ENCODE measurements at places on chromosomes 4 and X.

DNA sequence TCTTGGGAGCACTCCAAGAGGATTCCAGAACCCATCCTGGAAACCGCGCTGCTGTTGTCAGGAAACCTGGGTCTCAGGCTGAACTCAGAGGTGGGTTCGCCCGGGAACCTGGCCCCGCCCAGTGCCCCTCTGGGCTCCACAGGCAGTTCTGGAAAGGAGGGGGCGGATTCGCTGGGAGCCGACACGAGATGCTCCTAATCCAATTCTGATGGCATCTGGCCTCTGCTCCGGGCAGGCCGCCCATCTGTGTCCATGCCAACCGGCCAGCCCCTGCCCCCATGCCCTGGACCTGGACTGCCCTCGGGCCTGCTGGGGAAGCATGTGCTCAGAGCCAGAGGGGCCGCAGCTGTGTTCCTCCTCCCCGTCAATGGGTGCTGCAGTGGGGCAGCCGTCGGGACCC, 21.0 kb downstream of the ATP2B3 start:
- no peak for DNase-seq

DNA sequence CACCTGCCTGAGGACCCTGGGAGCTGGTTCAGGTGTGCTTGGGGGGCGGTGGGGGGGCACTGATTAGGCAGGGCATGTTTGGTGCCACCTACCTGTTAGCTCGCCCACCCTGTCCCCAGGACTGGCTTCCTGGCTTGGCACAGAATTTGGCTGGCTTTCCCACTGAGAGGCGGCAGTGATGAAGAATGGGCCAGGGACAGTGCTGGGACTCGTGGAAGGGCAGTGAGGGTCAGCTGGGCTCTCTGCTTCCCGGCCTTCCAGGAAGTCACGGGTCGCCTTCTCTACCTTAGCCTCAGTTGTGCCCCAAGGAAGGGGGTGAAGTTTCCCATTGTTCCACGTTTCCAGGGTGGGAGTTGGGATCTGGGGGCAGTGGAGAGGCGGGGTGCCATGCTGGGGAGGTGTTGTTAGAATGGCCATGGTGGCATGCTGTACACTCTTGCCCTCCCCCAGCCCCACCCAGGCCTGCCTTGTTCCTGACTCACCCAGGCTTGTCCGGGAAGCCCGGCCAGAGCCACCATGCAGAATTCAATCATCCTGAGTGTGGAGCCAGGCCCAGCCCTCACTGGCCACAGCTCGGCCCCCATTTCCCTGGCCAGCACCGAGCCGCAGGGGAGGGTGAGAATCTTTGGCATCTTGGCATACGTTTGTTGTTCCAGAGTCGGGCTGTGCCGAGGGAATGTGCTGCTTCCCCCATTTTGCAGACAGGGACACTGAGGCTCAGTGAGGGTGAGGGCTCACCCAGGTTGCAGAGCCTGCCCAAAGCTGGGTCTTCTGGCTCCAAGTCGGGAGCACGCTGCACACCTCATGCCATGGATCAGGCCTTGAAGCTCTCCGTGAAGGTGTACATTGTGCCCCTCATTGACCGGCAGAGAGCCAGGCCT, 21.9 kb upstream of the GPR78 start:
- no peak for DNase-seq

DNA sequence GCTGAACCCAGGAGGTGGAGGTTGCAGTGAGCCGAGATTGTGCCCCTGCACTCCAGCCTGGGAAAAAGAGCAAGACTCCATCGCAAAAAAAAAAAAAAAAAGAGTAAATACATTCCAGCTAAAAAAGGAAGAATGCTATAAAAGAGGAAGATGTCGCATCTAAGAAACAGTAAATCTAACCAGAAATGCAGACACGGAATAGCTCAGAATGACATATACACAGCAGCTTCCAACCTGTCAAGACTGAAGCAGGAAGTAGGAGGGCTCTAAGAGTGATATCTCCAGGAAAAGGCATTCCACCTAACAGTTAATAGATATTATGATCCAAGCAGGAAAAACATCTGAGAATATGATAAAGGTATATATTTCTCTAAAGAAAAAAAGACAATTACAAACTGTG, 16.0 kb downstream of the CLOCK start:
- DNase-seq = no peak

DNA sequence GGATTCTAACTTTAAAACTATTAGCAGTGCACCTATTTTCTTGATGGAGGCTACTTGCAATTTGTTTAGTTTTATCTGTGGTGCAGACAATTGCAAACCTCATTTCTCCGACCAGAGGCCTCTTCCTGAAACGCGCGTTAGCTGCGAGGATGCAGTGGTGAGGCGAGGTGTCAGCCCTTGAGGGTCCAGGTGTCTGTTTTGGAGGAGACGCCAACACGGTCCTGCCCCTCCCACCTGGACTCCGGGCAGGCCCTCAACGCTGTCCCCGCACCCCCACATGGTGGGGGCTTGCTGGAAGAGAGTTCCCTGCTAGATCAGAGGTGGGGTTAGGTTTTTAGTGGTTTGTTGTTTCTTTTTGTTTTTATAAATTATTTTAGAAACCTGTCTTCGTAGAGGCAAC, 34.4 kb downstream of the PCGF3 start:
- DNase-seq = no peak

DNA sequence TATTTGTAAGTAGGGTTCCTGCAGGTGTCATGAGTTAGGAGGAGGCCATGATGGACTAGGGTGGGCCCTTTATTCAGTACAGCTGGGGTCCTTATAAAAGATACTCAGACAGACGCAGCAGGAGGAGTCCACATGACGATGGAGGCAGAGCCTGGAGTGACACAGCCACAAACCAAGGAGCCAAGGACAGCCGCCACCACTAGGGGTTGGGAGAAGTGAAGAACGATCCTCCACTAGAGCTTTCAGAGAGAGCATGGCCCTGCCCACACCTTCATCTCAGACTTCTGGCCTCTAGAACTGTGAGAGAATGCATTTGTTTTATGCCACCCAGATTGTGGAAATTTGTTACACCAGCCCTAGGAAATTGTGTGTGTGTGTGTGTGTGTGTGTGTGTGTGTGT, 31.1 kb downstream of the JAKMIP1 start:
- DNase-seq = no peak

DNA sequence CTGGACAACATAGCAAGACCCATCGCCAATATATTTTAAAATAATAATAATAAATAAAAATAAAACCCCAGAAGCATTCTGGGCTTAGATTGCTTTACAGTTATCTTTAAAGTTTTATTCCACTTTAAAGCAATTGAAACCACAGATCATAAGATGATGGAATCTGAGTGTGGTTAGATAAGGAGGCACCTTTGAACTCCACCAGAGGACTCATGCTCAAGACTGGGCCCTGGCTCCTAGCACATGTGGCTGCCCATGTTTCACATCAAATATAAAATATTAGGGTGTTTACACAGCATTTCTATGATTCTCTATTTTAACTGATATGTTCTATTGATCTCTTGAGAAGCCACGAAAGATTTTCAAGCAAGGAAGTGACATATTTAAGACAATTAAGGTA, 52.6 kb upstream of the BBS12 start:
- no peak for DNase-seq

DNA sequence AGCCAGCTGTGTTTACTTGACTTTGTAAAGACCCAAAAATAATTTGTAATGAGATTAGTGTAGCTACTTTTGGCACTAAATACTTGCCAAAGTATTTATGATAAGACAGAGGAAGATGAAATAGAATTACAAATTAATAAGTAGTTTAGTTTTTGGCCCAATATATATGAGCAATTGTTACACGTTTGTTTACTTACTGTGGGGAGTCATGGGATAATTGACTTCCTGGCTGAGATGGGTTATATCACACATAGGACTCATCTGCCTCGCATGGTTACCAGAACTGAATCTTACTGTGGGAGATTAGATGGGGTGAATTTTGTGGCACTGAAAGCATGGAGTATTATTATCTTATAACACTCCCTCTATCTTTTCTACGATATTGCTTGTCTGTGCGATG, 66.6 kb downstream of the INTS12 start:
- no peak for DNase-seq

DNA sequence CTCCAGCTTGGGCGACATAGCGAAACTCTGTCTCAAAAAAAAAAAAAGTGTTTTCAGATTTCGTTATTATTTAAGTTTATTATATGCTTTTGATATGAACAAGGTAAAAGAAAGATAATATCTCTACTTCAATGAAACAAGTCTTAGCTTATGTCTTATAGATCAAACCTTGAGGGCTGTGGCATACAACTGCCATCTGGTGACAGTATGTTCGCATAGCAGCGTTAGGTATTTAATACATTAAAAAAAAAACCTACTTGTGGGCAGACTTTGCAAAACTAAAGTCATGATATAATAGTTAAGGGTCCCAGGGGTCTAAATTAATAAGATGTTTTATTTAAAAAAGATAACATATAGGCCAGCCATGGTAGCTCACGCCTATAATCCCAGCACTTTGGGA, 161.2 kb upstream of the AMOT start:
- DNase-seq = no peak

DNA sequence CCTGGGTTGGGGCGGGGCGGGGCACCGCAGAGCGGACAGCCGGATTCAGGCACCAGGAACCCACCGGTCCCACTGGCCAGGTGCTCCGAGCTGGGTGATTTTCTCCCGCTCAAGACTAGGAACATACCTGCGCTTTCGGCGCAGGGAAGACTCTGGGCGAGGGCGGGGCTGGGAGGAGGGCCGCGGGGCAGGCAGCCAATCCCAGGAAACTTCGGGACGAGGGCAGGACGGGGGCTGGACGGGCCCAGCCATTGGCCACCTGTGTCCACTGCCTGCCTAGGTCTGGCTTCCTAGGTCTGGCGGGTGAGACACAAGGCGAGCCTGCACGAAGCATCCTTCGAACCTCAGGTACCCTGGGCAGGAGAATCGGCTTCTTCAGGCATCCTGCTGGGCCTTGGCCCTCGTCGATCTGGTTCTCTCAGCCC, 274 bp upstream of the ERVMER34-1 start:
- no peak for DNase-seq

GRCh38 chr4:99144070-99144469, at the start of gene ADH4:
ADH4 (minus strand) TSS chr4:99144297; CDS start chr4:99144222, 75 bp downstream.
- no peak for DNase-seq

GRCh38 chr4:34261799-34262314, 1982.5 kb downstream of the ARAP2 start:
- no peak for DNase-seq

DNA sequence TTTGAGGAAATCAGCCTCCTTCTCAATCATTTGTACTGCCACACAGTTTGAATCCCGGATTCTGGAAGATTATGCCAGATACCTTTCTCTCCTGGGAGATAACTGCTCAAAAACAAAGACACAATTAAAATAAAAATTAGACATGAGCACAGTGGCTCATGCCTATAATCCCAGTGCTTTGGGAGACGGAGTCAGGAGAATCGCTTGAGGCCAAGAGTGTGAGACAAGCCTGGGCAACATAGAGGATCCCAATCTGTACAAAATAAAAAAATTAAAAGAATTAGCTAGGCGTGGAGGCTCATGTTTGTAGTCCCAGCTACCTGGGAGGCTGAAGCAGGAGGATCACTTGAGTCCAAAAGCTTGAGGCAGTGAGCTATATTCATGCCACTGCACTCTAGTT, 376.3 kb upstream of the ZFP42 start:
- DNase-seq = no peak
